Osteocyte (in vitro differentiated cells): ENCODE measurements at places on chromosomes 16 and 17. TPM values are rescaled to one million over a fixed set of nuclear protein-coding genes. Genes with fewer than 3 reads are reported as not detected.
A peak's percentile ranks its signal among the peaks of the same experiment; 100 is the strongest.

- H3K36me3 ChIP-seq: peaks cover 43% of the 10 kb centered on the region
- no peak overlapping the region for H3K4me3 ChIP-seq
- peaks cover 37% of the 10 kb centered on the region for H3K4me1 ChIP-seq
- no peak for DNase-seq
- no peaks in the 10 kb centered on the region for H3K27me3 ChIP-seq
- no peak overlapping the region for H3K27ac ChIP-seq
These were observed 13.1 kb upstream of the LPCAT2 start for GRCh38 chr16:55495616-55496289.

DNA sequence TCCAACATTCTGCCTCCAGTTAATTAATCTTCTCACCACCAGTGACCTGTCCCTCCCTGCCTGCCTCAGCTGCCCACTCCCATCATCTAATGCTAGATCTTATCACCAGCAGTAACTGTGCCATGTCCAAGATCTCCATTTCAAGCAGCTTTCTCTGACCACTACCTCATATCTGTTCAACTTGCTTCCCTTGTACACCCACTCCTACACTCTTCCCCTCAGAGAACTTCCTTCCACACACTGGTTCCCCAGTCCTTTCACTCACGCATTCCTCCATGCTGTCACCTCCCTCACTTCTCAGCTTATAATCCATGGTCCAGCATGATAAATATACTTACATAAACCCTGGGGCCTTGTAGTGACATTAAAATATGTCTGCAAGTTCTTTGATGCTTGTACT, 31.8 kb upstream of the DYNLL2 start:
- no peaks in the 10 kb centered on the region for H3K36me3 ChIP-seq
- DNase-seq: no peak
- H3K27me3 ChIP-seq: peaks cover 44% of the 10 kb centered on the region

DNA sequence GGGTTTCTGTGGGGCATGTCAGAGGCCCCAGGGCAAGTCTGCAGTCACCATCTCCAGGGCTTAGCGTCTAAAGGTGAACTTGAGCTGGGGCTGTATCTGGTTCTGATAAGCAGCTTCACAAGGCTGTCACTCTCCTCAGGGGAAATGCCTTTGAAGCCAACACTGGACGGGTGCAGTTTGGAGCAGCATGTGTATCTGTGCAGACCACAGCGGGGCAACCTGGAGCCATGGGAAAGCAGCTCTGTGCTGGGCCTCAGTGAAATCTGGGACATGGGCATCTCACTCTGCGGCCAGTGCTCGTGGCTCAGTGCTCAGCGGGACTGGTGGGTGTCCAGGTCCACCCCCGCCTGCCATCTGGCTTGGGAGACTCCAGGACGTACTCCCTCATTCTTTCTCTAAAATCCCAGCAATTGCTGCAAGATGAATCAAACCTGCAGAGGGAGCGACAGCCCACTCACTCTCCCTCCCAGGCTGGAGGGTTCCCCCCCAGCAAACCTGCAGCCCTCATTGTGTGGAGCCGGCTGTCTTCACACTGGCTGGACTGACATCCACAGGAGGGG, 63.5 kb downstream of the PRMT7 start:
- H3K4me1 ChIP-seq: no peaks in the 10 kb centered on the region
- H3K36me3 ChIP-seq: no peaks in the 10 kb centered on the region
- no peak overlapping the region for H3K27ac ChIP-seq
- H3K27me3 ChIP-seq: peaks cover 15% of the 10 kb centered on the region
- H3K4me3 ChIP-seq: no peak overlapping the region
- no peak for DNase-seq

- H3K36me3 ChIP-seq: no peaks in the 10 kb centered on the region
- no peak for DNase-seq
- no peaks in the 10 kb centered on the region for H3K27me3 ChIP-seq
- H3K27ac ChIP-seq: peak overlapping the region; percentile 34
- H3K4me3 ChIP-seq: peak overlapping the region; percentile 72
These were observed 596 bp downstream of the UNKL start for GRCh38 chr16:1413684-1414531.

- peaks cover 37% of the 10 kb centered on the region for H3K36me3 ChIP-seq
- DNase-seq: no peak
- no peak overlapping the region for H3K4me3 ChIP-seq
- H3K27ac ChIP-seq: no peak overlapping the region
- peaks cover 5% of the 10 kb centered on the region for H3K4me1 ChIP-seq
These were observed 23.6 kb downstream of the ALDH3A2 start for GRCh38 chr17:19672009-19672750.

- no peaks in the 10 kb centered on the region for H3K4me1 ChIP-seq
- H3K27ac ChIP-seq: no peak overlapping the region
- no peak for DNase-seq
These were observed 22.8 kb downstream of the IRX5 start for GRCh38 chr16:54953461-54953860.

GRCh38 chr16:78571898-78572358, 472.5 kb downstream of the WWOX start:
- no peaks in the 10 kb centered on the region for H3K36me3 ChIP-seq
- H3K27ac ChIP-seq: no peak overlapping the region
- no peak overlapping the region for H3K4me3 ChIP-seq

GRCh38 chr17:11221721-11222120, 19.3 kb upstream of the SHISA6 start:
- H3K36me3 ChIP-seq: no peaks in the 10 kb centered on the region
- H3K4me1 ChIP-seq: no peaks in the 10 kb centered on the region
- no peaks in the 10 kb centered on the region for H3K27me3 ChIP-seq
- no peak for DNase-seq
- H3K4me3 ChIP-seq: no peak overlapping the region
- no peak overlapping the region for H3K27ac ChIP-seq

DNA sequence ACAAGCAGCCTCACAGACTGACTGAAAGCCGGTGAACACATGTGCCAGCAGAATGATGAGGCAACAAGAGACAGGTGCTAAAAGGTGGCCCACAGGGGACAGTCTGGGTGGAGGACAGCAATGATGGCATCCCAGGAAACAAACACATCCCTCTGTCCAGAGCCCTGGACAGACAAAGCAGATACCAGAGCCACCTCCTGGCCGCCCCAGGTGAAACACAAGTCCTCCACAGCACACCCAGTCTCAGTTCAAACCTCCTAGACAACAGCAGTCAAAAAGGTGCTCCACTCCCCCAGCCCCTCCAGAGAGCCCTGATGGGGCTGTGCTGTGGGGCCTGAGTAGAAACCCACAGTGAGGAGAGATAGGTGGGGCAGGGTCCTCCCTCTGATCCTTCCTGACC, 20.3 kb upstream of the CDH5 start:
- no peak overlapping the region for H3K4me3 ChIP-seq
- no peak overlapping the region for H3K27ac ChIP-seq
- peaks cover 78% of the 10 kb centered on the region for H3K27me3 ChIP-seq
- H3K36me3 ChIP-seq: no peaks in the 10 kb centered on the region
- H3K4me1 ChIP-seq: peaks cover 7% of the 10 kb centered on the region

DNA sequence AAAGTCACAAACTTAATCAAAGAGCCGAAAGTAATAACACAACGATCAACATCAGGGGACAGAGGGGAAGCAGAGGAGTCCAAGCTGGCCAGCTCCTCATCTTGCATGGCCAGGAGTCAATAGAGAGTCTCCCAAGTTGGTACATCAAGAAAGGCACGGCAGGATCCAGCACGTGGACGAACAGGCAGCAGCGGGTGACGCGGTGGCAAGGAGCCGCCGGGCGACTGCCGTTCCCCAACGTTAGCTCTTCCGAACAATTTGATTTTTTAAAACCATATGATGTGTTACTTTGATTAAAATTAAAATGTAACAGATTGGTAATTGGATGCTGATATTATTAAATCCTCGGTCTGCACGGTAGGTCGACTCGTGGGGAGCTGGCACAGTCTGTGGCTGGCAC, 81.8 kb upstream of the DOC2B start:
- H3K36me3 ChIP-seq: no peaks in the 10 kb centered on the region
- H3K27ac ChIP-seq: no peak overlapping the region
- peaks cover 12% of the 10 kb centered on the region for H3K27me3 ChIP-seq
- no peaks in the 10 kb centered on the region for H3K4me1 ChIP-seq

- no peak for DNase-seq
- no peaks in the 10 kb centered on the region for H3K27me3 ChIP-seq
- H3K4me1 ChIP-seq: no peaks in the 10 kb centered on the region
These were observed 444.0 kb downstream of the XYLT1 start for GRCh38 chr16:17026600-17027242.

DNA sequence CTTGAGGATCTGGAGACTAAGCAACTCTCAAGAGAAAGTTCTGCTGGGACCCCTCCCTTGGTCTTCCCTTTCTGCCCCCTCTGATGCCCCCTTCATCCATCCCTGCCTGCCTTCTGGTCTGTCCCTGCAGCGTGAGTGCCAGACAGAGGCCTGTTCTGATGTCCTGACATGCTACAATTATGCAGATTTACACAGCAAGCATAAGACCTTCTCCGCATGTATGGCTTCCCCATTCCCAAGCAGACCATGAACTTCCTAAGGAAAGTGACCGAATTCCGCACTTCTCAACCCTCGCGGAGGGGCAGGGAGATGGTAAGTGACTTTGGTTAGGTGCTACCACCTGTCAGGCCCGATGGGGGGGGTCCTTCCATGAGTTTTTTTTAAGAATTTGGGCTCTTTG, 150.1 kb upstream of the SDK2 start:
- H3K4me1 ChIP-seq: peaks cover 5% of the 10 kb centered on the region
- H3K4me3 ChIP-seq: no peak overlapping the region
- DNase-seq: no peak
- no peak overlapping the region for H3K27ac ChIP-seq
- H3K27me3 ChIP-seq: peaks cover 2% of the 10 kb centered on the region
- H3K36me3 ChIP-seq: no peaks in the 10 kb centered on the region

GRCh38 chr16:88665148-88665547, 2.3 kb upstream of the MVD start:
- H3K4me1 ChIP-seq: peaks cover 18% of the 10 kb centered on the region
- no peaks in the 10 kb centered on the region for H3K27me3 ChIP-seq
- no peak for DNase-seq
- no peak overlapping the region for H3K27ac ChIP-seq
- H3K4me3 ChIP-seq: peak overlapping the region; percentile 15

GRCh38 chr16:69371564-69371963, 14.2 kb downstream of the TERF2 start:
- peaks cover 41% of the 10 kb centered on the region for H3K36me3 ChIP-seq
- no peak overlapping the region for H3K4me3 ChIP-seq
- no peaks in the 10 kb centered on the region for H3K4me1 ChIP-seq
- no peak overlapping the region for H3K27ac ChIP-seq

GRCh38 chr16:56401482-56401881, 23.9 kb downstream of the AMFR start:
- H3K4me1 ChIP-seq: peaks cover 2% of the 10 kb centered on the region
- H3K4me3 ChIP-seq: no peak overlapping the region
- H3K27me3 ChIP-seq: no peaks in the 10 kb centered on the region
- H3K27ac ChIP-seq: no peak overlapping the region

GRCh38 chr16:1157639-1158455, 4.9 kb downstream of the CACNA1H start:
- no peak overlapping the region for H3K27ac ChIP-seq
- peaks cover 17% of the 10 kb centered on the region for H3K4me1 ChIP-seq
- DNase-seq: no peak
- no peaks in the 10 kb centered on the region for H3K27me3 ChIP-seq

DNA sequence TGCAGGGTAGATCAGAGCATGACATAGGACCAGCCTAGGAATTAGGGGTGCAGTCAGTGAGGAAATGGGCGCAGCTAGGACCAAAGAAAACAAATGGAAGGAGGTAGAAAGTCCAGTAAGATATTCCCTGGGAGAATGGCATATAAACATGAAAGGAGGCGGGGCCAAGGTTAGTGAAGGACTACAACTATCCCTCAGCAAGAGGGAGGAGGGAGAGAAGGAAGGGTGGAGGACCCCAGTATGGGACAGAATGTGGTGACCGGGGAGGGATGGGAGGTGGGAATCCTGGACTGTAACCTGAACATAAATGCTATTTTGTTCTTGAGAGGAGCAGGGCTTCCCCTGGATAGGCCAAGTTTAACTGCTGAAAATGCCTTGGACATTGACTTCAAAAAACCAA, 22.8 kb downstream of the ITGB3 start:
- peaks cover 52% of the 10 kb centered on the region for H3K4me1 ChIP-seq
- no peaks in the 10 kb centered on the region for H3K27me3 ChIP-seq
- H3K4me3 ChIP-seq: no peak overlapping the region
- H3K36me3 ChIP-seq: no peaks in the 10 kb centered on the region
- peak overlapping the region; percentile 96 for H3K27ac ChIP-seq

PPP1R27 gene
- total RNA-seq: 0.62 TPM in 1 of 2 replicates, not detected in the other

ST6GALNAC2 gene
- 1.9 and 3.3 TPM in 2 replicates for total RNA-seq

FAM117A gene
- total RNA-seq: 2.7 TPM in 2 replicates

NKD1 gene
- total RNA-seq: 0.43 and 0.63 TPM in 2 replicates

MGRN1 gene
- 88.0 and 94.6 TPM in 2 replicates for total RNA-seq

ENDOV gene
- 33.2 and 39.1 TPM in 2 replicates for total RNA-seq
